Esophagus squamous epithelium (tissue), 5 donors: ENCODE measurements at places on chromosomes 1 and 21.

DNA sequence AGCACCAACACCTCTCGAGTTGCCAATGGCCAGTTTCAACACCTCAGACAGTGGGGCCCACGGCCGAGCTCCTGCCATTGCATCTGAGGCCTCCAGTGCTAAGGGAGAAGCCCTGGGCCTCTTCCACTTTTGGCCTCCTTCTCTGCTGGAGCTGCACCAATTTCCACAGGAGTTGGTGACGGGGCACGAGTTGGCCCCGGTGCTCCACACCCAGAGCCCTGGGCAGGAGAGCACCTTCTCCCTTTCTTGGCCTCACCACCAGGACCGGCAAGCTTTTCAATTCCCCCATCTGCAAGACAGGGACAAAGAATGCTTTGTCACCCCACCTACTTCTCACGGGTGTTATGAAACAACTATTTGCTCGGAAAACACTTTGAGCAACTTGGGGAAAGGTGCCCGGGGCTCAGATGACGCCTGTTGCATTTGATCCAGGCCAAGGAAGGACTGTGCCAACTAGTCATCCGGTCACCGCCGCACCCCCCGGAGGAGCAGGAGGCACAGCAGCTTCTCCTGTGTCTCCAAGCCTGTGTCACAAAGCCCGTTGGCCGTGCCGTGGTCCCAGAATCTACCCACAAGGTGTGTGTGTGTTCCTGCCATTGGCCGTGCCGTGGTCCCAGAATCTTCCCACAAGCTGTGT, 55.2 kb downstream of the TOMM20 start:
- no peak for DNase-seq

- DNase-seq = no peak
These were observed 34.1 kb downstream of the TRIT1 start for GRCh38 chr1:39849203-39849602.

GRCh38 chr1:173050865-173051264, at the start of gene TNFSF18:
TSS of gene TNFSF18 (minus strand) at chr1:173050941. CDS start at chr1:173050896, 45 bp downstream.
- no peak for DNase-seq

DNA sequence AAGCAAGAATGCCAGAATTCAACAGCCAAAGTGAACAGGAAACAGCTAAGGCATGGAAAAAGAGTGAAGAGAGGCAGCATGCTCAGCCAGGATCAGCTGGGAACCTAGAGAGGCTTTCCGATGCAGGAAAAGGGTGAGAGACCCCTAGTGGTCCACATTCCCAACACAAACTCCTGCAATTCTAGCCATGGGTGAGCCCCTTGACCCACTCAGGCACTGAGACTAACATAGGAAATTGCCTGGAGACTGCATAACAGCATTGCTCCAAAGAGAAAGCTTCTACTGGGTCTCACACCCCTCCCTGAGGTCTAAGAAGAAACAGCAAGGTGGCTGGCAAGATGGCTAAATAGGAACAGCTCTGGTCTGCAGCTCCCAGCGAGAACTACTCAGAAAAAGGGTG, 123.2 kb downstream of the LHX8 start:
- no peak for DNase-seq

DNA sequence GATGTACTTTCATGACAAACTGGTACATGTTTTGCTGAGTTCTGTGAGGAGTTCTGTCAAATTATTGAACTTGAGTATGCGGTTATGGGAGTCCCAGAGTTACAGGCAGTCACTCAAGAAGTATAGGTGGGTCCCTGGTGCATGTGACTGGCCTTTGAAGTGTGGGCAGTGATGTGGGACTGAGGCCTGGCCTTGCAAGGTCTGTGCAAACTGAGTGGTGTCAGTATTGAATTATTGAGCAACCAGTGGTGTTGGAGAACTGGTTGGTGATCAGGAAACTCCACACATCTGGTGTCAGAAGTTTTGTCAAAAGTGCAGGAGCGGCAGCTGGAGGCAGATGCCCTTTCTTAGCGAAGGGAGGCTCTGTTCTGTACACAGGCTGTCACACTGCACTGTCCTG, 5.2 kb downstream of the ZNF678 start:
- DNase-seq = no peak

DNA sequence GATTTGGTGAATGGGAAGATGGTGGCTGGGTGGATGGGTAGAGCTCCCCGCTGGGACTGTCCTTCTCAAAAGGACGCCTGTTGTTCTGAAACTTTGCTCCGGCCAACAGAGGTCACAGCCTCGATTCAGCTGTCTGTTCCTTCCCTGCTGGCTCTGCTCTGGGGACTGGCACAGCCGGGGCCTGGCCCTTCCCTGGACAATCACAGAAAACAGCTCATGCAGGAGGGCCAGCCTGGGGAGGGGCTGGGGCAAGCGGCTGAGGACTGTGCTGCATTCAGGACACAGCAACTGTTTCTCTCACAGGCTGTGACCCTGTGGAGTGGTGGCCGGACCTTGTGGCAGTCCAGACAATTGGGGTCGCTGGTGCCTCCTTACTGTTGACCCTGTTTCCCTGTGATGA, 110.7 kb upstream of the TMEM51 start:
- DNase-seq = no peak

DNA sequence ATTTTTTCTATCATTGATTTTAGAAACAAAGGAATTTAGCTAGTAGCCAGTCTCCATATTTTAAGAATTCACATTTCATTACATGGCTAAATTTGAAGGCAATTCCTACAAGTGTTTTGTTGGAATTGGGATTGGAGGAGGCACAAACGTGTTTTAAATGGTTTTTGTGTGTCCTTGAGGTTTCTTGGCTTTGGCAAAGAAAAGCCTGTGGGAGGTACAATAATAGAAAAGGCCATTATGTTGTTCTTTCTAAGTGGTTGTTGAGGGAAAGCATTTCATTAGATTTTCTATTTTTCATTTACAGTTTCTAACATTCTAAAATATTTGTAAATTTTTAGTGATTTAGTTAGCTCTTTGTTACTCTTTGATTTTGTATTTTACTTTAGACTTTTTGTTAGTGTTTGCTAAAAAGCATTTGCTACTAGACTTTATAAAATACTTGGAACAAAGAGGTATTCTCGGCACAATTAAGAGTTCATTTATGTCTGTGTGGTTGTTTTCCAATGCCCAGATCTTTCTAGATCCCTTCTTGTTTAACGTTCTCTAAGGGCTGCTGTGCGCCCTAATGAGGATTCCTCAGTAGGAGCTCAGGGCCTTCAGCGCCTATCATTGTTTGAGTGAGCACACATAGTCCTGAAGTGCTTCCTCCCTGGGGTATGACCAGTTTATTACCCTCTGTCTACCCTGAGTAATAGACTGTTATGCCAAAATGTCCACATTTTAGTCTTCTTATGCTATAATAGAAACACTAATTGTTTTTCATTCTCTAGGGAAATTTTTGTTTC, 70.0 kb upstream of the KIAA1614 start:
- no peak for DNase-seq

GRCh38 chr1:4058706-4059105, 158.6 kb upstream of the C1orf174 start:
- no peak for DNase-seq

- no peak for DNase-seq
These were observed 18.6 kb downstream of the RHOU start for GRCh38 chr1:228753786-228754360.

DNA sequence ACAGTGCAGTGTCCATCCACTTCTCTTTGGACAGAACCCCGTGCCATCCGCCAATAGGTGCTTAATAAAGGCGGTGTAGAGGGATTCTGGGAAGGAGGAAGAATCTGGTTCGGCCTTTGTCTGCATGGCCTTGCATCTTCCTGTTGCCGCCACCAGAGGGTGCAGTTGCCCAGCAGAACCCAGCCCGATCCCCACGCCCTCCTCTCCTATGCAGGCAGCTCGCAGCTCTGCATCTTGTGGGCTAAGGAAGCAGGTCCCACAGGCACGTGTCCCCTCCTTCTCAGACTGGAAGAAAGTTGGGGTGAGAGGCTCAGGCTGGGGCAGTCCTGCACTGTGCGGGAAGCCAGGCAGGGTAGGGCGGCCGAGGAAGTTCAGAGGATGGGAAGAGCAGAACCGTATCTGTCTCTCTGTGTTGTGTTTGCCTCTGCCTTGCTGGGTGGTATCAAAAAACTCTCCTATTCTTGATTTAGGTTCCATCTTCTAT, 20.8 kb downstream of the NAV1 start:
- DNase-seq = no peak

GRCh38 chr1:17546946-17547670, 7.6 kb downstream of the ARHGEF10L start:
- DNase-seq = no peak

DNA sequence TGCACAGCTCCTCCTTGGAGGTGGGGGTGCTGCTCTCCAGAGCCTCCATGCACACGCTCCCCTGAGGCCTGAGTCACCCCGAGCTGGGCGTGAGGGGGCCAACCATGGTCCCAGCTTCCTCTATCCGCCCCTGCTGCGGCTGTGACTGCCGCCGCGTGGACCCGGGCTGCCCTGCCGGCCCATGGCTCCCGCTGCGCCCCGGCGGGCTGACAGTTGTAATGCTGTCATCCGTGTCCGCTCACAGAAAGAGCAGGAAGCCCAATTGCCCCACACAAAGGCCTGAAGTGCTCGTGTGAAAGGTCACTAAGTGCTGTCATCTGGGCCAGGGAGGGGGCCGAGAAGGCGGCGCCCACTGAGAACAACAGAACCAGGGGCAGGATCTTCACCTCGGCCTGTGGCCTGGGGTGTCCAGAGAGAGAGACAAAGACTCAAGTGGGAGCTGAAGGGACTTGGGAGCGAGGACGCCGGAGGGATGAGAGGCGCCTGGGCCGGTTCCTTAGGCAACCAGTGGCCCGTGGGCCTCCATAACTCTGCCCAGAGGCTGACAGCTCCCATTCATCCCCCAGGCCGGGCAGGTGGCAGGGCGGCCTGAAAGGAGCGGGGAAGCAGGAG, 31.5 kb downstream of the OLIG1 start:
- DNase-seq = no peak

DNA sequence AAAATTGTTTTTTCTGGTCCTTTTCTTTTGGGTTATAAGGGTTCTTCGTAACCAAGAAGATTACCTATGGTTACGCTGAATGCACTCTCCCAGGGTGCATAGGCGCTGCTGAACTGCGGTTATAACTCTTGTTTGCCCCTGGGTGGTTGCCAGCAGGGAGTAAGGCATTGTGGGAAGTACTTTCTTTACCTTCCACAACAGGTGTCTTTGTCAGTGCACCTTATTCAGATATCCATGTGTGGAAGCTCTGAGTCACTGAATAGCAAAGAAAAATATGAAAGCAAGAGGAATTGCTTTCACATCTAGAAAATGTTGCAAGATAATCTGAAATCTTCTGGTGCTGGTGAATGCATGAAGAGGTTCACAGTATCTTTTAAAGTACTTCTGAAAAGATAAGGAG, 124.4 kb upstream of the CACYBP start:
- DNase-seq = no peak
